ENCODE measurements at places on chromosomes 6 and 20.
A peak's percentile ranks its signal among the peaks of the same experiment; 100 is the strongest.

GRCh38 chr6:139290787-139291311 lies 949 bp downstream of the TXLNB start:
- DNase-seq, result peak; percentile 40

GRCh38 chr20:5122873-5123260 lies 3.1 kb upstream of the PCNA start:
- DNase-seq, result no peak

DNA sequence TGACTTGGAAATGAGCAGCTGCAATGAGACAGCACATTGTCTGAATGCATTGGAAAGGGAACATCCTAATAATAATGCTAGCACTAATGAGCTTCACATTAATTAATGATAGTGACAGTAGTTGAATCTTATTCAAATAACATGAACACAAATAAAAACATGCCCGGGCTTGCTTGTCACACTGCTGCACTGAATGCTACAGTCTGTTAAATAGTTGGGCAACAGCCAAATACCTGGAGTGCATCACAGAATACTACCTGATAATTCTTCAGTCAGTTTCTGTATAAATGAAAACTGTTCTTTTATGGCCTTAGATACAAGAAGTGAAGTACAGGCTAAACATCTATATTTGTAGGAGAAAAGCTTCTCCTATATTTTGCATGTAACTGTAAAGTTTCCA lies 458.7 kb downstream of the RNF144B start:
- no peak for DNase-seq

GRCh38 chr20:36950414-36951197 lies 902 bp downstream of the SAMHD1 start:
- peak; percentile 82 for DNase-seq

- no peak for DNase-seq
These were observed 100.7 kb downstream of the CDH26 start for GRCh38 chr20:60058879-60059278.

- DNase-seq, result peak; percentile 73
These were observed 16.3 kb downstream of the SS18L1 start for GRCh38 chr20:62159839-62160238.

DNA sequence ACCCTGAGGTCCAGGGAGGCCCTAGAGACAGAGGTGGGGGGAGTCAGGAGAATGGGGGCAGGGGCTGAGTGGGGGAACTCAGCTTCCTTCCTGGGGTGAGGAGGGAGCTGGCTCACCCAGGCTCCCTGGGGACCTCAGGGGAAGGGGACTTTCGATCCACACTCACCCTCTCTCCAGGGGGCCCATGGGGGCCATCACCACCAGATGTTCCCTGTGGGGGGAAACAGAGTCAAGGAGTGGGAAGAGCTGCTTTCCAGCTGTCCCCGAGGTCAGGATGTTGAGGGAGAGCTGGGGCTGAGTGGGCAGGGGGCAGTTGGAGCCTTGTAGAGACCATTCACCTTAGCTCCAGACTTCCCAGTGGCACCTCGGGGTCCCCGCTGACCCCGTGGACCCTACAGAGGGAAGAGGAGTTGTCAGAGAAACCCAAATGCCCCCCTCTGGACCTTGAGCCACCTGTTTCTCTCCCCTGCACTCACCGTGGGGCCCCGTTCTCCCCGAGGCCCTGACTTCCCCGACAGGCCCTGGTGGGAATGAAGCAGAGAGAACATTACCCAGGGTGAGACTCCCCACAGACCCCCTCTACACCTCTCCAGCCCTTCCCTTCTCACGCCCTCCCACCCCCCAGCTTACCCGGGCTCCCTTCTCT lies 18.6 kb downstream of the COL11A2 start:
- DNase-seq, result no peak

- DNase-seq, result peak; percentile 61
These were observed 83.2 kb upstream of the TAB2 start for GRCh38 chr6:149234051-149234962.

GRCh38 chr6:45663251-45664221 lies 285.8 kb upstream of the SUPT3H start:
- DNase-seq, result no peak

GRCh38 chr6:122524056-122524455 lies 52.4 kb upstream of the SERINC1 start:
- DNase-seq, result no peak

- peak; percentile 85 for DNase-seq
These were observed at the start of gene NQO2 for GRCh38 chr6:2999618-3000557. NQO2 (plus strand) TSS chr6:2999894; CDS start chr6:3006553, 6,659 bp downstream.

GRCh38 chr6:36774331-36774730 lies 64.9 kb downstream of the CPNE5 start:
- DNase-seq, result no peak

DNA sequence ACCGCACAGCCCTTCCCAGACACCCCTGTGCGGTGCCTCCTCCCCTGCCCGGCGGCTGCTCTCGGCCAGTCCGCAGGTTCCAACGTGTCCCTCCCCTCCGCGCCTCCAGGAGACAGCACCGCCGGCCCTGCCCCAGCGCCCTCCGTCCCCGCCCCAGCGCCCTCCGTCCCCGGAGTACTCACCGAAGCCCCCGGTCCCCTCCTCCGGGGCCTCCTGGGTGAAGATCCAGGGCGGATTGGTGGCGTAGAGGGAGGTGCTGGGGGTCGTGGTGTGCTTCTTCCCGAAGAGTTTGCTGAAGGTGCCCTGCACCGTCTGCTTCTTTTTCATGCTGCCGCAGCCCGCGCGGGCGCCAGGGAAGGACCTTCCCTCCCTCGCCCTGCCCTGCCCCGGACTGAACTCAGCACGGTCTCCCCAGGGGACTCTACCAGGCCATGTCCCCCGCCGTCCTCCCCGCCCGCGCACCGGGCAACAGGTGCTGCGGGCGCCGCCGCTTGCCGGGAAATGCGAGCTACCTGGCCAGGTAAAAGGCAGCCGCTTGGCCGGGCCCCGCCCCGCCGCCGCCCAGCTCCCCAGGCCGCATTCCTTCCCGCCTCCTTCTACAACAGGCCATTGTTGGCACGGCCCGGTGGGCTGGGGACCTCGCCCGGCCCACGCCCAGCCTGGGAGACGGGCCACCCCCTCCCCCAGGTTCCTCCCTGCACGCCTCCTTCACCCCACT lies at the start of gene C6orf132:
Gene C6orf132 (minus strand): TSS at position 503 of the 718 bp plus-strand sequence. CDS start 176 bp downstream, at position 327.
- peak; percentile 50 for DNase-seq

- DNase-seq, result peak; percentile 41
These were observed 65.2 kb upstream of the ADGRF4 start for GRCh38 chr6:47633141-47633540.

DNA sequence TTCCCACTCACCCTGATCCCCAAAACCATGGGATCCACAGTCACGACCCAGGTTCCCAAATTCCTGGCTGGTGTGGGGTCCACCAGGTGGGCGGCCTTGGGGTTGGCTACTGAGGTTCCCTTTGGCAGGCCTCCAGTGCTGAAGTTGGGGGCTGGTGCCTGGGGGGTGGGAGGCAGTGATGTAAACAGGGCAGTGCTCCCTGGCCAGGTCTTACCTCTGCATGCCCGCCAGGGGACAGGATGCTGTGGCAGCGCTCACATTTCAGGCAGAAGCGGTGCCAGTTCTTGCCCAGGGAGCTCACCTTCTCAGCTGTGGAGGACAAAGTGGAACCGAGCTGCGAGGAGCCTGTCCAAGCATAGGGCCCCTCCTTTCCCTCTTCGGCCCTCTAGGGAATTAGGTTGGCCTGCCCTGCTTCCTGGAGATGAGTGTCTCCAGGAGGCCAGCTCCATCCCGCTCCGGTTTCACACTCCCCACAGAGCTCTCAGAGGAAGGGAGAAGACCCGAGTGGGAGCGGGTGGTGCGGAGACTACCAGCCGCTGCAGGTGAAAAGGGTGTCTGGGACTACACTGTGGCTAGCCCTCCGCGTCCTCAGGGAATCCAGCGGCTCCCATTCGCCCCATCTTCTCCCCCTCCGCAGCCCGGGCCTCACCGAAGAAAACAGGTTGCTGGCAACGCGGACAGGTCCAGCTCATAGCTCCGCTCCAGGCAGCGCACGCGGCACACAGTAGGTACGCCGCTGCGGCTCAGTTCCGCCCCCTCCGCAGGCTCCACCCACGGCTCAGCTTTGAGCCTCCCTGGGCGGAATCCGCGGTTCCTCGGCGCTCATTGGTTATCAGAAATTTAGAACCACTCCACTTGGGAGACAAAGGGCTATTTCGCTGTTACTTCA lies at the start of gene CRIP3:
Gene CRIP3 (minus strand): TSS at position 726 of the 889 bp plus-strand sequence. CDS start 34 bp downstream, at position 692.
- peak; percentile 21 for DNase-seq

Data from ELR (cell line).